ENCODE measurements at places on chromosomes 2 and 18.

GRCh38 chr2:171803757-171804156 is 90.3 kb downstream of the SLC25A12 start:
- no peak for DNase-seq
- no peak overlapping the region for H3K27ac ChIP-seq
- peaks cover 4% of the 10 kb centered on the region for H3K4me1 ChIP-seq
- no peak overlapping the region for H3K4me3 ChIP-seq

GRCh38 chr2:103008586-103008985 is 246.8 kb downstream of the TMEM182 start:
- DNase-seq = no peak
- no peaks in the 10 kb centered on the region for H3K36me3 ChIP-seq
- no peaks in the 10 kb centered on the region for H3K4me1 ChIP-seq
- no peak overlapping the region for H3K27ac ChIP-seq
- peaks cover 4% of the 10 kb centered on the region for H3K27me3 ChIP-seq

DNA sequence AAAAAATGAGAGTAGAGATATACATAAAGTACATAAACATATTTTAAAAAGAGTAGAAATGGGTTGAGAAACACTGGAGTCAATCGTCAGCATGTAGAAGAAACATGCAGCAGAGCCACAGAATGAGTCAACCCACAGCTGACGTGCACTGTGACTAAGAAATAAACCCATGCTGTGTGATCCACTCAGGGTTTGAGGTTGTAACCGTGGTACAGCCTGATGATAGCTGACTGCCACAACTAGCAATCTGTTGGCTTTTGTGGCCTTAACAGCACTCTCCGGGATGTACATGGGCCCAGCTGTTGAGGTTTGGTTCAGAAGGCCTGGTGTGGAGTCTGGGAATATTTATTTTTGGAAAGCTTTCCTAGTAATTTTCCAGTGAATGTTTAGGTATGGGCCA is 554.4 kb upstream of the MEX3C start:
- no peak overlapping the region for H3K27ac ChIP-seq
- no peak overlapping the region for H3K4me3 ChIP-seq
- no peaks in the 10 kb centered on the region for H3K4me1 ChIP-seq
- H3K36me3 ChIP-seq = no peaks in the 10 kb centered on the region

DNA sequence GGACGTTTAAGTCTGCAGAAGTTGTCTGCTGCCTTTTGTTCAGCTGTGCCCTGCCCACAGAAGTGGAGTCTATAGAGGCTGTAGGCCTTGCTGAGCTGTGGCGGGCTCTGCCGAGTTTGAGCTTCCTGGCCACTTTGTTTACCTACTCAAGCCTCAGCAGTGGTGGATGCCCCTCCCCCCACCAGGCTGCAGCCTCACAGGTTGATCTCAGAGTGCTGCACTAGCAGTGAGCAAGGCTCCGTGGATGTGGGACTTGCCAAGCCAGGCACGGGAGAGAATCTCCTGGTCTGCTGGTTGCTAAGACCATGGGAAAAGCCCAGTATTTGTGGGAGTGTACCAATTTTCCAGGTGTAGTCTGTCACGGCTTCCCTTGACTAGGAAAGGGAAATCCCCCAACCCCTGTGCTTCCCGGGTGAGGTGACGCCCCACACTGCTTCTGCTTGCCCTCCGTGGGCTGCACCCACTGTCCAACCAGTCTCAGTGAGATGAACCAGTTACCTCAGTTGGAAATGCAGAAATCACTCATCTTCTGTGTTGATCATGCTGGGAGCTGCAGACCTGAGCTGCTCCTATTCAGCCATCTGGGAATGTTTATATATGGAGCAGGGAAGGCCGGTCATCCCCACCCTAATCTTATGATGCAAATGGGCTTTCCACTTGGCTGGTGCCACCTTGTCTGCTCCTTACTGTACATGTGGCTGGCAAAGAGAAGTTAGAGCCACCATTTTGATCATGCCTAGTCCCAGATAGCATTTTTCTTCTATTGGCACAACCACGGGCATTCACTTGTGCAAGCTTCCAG is 156.9 kb upstream of the ITGA6 start:
- peaks cover 1% of the 10 kb centered on the region for H3K36me3 ChIP-seq
- peaks cover 11% of the 10 kb centered on the region for H3K4me1 ChIP-seq
- H3K4me3 ChIP-seq = peak overlapping the region; percentile 13
- H3K27ac ChIP-seq = peak overlapping the region; percentile 8

DNA sequence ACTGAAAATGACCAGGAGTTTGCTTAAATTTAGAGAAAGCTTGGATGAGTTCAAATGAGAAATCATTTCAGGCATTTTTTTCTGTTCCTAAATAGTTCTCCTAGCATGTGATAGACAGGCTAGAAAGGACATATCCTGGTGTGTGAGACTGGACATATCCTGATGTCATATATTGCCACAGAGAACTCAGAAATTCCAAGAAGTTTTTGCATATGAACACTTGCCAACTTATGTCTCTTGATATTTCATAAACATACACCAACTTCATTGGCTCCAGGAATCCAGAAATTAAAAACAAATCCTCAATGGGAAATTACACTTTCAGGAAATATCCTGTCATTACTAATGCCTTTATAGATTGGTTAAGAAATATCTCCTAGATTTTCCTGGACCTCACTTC is 2.9 kb upstream of the SERPINB4 start:
- H3K27ac ChIP-seq = no peak overlapping the region
- DNase-seq = no peak
- H3K4me1 ChIP-seq = no peaks in the 10 kb centered on the region
- peaks cover 3% of the 10 kb centered on the region for H3K27me3 ChIP-seq
- no peaks in the 10 kb centered on the region for H3K36me3 ChIP-seq

DNA sequence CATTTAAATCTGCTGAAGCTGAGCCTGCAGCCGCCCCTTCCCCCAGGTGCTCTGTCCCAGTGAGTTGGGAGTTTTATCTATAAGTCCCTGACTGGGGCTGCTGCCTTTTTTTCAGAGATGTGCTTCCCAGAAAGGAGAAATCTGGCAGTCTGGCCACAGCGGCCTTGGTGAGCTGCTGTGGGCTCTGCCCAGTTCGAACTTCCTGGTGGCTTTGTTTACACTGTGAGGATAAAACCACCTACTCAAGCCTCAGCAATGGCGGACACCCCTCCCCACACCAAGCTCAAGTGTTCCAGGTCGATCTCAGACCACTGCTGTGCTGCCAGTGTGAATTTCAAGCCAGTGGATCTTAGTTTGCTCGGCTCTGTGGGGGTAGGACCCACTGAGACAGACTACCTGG is 97.3 kb downstream of the ACAA2 start:
- H3K36me3 ChIP-seq = no peaks in the 10 kb centered on the region
- DNase-seq = no peak
- H3K27me3 ChIP-seq = peaks cover 21% of the 10 kb centered on the region

GRCh38 chr2:54553775-54554174 is 97.6 kb downstream of the SPTBN1 start:
- DNase-seq = no peak
- no peak overlapping the region for H3K27ac ChIP-seq
- peaks cover 2% of the 10 kb centered on the region for H3K27me3 ChIP-seq
- H3K36me3 ChIP-seq = peaks cover 2% of the 10 kb centered on the region
- H3K4me3 ChIP-seq = no peak overlapping the region

DNA sequence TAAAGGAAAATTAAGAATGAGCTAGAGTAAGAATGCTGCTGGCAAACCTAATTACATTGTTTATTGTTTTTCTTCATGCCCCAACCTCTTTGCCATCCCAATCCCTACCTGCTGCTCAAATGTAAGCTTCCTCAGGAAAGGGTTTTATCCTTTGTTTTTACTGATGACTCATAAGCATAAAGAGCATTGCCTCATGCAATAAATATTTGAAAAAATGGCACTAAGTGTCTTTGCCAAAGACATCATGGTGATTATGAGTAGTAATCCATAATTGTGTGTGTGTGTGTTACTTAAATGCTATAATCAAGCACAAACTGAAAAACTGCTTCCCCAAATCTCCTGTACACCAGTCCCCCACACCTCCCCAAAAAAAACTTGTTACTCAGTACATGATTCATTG is 53.4 kb downstream of the DNER start:
- H3K4me1 ChIP-seq = no peaks in the 10 kb centered on the region
- DNase-seq = no peak
- H3K27ac ChIP-seq = no peak overlapping the region
- peaks cover 7% of the 10 kb centered on the region for H3K27me3 ChIP-seq
- H3K36me3 ChIP-seq = no peaks in the 10 kb centered on the region

DNA sequence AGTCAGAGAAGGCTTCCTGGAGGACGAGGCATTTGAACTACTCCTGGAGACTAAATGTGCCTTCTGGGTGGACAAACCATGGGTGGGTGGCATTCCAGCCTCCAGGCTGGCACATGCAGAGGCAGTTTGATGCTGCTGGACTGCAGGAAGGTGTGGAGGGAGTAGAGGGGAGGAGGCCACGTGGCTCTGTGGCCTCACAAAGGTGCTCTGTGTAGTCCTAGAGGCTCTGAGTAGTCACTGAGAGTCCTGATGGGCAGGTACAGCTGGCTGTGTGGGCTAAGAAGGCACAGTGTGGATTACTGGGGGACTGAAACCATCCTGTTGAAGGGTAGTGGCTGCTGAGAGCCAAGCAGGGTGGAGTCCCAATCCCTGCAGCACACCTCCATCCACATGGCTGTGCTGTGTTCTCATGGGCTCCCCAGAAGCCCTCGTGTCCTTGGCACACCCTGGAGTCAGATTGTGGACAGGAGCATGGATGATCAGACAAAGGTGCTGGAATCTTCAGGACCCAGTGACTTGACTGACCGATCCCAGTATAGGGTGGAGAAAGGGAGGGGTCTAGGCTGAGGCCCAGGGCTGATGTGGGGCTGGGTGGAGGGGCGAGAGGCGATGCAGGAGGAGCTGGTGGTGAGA is 87.4 kb upstream of the HS6ST1 start:
- H3K27ac ChIP-seq = no peak overlapping the region
- H3K4me1 ChIP-seq = no peaks in the 10 kb centered on the region
- no peaks in the 10 kb centered on the region for H3K36me3 ChIP-seq
- H3K27me3 ChIP-seq = peaks cover 20% of the 10 kb centered on the region
- no peak overlapping the region for H3K4me3 ChIP-seq
- DNase-seq = no peak

- no peaks in the 10 kb centered on the region for H3K4me1 ChIP-seq
- no peak overlapping the region for H3K27ac ChIP-seq
- peaks cover 28% of the 10 kb centered on the region for H3K27me3 ChIP-seq
- no peak overlapping the region for H3K4me3 ChIP-seq
Observed at GRCh38 chr2:219034823-219035222, 6.5 kb downstream of the CFAP65 start.

DNA sequence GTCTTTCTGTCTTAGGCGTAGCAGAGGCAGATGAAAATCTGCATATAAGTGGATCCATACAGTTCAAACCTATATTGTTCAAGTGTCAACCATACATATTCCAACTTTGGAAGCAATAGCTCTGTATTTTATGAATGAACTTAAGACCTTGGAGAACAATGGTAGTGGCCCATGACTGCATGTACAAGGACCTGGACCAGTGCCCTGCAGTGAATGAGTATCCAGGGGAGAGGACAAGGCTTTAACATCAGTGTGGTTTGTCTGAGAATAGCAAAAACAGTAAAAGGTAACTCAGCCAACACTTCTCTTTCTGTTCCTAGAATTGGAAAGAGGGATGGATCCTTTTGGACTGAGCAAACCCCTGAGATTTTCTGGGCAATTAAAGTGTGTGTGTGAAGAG is 230.8 kb upstream of the LINC00305 start:
- H3K36me3 ChIP-seq = no peaks in the 10 kb centered on the region
- H3K4me3 ChIP-seq = no peak overlapping the region
- DNase-seq = no peak
- no peak overlapping the region for H3K27ac ChIP-seq
- no peaks in the 10 kb centered on the region for H3K4me1 ChIP-seq
- no peaks in the 10 kb centered on the region for H3K27me3 ChIP-seq

DNA sequence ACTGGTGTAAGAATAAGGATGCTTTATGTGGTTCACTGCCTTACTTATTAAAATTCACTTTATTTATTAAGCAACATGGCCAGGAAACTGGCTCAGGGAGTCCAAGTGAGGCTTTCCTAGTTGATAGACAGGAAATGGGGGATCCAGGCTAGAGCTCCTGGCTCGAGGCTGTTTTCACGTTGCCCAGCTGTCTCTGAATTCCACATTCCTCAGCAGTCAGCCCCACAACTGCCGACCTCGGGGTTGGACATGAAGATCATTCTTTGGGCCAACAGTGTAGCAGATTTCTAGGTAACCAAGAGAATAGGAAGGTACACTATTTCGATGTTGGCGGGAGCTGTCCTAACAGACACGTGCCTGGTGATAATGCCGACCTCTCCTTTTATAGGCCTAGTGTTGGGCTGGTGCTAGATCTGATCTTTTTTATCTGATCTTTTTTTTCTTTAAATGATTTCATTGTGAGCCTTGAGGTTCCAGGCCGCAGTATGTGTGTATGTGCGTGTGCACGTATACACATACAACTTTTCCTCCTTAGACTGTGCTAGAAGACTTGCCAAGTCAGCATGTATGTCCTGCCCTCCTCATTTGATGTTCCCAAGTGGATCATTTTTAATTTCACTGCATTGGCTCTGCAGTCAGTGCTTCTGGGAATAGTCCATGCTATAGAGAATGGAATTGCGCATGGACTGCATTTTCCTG is 103.5 kb downstream of the CABLES1 start:
- H3K36me3 ChIP-seq = no peaks in the 10 kb centered on the region
- DNase-seq = no peak
- peak overlapping the region; percentile 90 for H3K27ac ChIP-seq

- peak overlapping the region; percentile 33 for H3K4me3 ChIP-seq
- DNase-seq = no peak
- no peaks in the 10 kb centered on the region for H3K36me3 ChIP-seq
- peak overlapping the region; percentile 43 for H3K27ac ChIP-seq
- H3K4me1 ChIP-seq = peaks cover 29% of the 10 kb centered on the region
Observed at GRCh38 chr18:58609536-58609993, 19.3 kb downstream of the ALPK2 start.

- H3K36me3 ChIP-seq = no peaks in the 10 kb centered on the region
- H3K4me3 ChIP-seq = no peak overlapping the region
- no peaks in the 10 kb centered on the region for H3K27me3 ChIP-seq
- DNase-seq = no peak
Observed at GRCh38 chr2:54899576-54900200, 150.6 kb downstream of the RTN4 start.

Measured in activated naive CD8-positive, alpha-beta T cell treated with anti-CD3 and anti-CD28 coated beads, Interleukin-2, amount 10 ng/mL, durations not matched to agents 7 days and 5 days (primary cell).